ENCODE measurements at places on chromosomes 7 and 10. TPM values are rescaled to one million over a fixed set of nuclear protein-coding genes. Genes with fewer than 3 reads are reported as not detected.

DNA sequence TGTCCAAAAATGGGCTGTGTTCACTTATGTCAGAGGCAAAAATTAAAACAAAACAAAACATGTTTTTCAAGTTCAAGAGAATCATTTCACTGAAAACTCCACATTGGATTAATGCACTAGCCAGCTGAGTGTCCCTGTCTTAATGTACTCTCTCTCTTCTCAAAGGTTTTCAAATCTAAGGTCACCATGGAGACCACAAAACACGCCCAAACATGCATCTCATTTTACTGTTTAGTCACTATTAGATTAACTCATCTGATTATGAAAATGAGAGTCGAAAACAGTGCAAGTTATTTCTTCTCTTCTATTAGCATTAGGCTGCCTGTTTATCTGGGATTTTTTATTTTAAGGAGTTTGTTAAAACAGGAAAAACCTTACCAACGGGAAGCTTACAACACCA is 70.8 kb upstream of the ASAH2 start:
- DNase-seq = no peak

DNA sequence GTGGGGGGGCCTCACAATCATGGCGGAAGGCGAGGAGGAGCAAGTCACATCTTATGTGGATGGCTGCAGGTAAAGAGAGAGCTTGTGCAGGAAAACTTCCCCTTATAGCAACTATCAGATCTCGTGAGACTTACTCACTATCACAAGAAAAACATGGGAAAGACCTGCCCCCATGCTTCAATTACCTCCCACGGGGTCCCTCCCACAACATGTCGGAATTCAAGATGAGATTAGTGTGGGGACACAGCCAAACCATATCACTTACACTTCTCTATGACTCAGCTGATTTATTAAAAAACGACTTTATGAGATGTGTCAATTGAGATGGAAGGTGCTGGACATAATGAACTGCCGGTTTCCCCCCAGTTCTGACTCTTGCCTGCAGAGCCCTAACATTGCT is 23.8 kb upstream of the CHN2 start:
- no peak for DNase-seq

DNA sequence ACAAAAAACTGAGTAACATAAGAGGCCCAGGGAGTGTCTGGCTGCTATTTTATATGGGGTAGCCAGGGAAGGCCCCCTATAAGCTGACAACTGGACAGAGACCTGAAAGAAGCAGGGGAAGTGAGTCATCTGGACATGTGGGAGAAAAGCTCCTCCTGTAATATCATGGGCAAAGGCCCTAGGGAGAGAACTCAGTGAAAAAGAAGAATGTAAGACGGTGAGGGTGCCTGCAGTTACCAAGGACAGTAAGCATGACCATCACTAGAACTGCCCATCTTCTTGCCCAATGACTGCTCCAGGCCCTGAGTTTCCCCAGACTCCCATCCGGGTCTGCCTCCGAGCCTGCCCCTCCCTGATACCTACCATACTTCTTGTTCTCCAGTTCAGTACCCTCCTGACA is 2.3 kb downstream of the ELMO1 start:
- DNase-seq = no peak

DNA sequence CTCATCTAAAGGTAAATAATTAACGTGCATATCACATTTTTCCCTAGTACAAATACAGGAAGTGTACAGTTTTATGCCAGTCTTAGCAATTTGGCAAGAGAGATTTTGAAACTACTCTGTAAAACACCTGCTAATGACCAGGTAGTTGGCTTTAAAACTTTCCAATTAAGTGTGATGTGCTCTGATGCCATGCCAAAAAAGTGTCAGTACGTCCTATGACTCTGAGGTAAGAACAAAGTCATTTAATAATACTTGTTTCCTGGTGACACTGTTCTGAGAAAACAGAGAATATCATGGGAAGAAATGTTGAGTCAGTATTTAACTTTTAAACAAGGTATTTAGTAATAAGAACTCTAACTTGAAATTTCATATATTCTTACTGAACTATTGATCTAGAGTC is 9.6 kb downstream of the PDZD8 start:
- DNase-seq = no peak

DNA sequence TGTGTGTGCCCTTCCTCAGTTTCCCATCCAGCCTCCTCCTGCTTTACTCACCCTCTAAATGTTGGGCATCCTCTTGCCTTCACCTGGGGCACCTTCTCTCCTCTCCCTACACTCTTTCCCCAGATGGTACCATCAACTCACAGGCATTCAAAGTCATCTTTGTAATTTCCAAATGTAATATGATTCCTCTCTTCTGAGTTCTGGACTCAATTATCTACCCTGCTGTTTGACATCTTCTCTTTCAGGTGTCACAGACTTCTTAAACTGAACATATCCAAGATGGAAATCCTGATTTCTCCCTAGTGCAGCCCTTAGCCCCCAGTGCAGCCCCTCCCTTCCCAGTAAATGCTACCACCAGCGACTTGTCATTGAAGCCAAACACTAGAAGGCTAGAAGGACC is 422.8 kb downstream of the KCNMA1 start:
- no peak for DNase-seq

- DNase-seq = no peak
Measured at GRCh38 chr10:17273403-17273802, 45.4 kb downstream of the VIM start.

DNA sequence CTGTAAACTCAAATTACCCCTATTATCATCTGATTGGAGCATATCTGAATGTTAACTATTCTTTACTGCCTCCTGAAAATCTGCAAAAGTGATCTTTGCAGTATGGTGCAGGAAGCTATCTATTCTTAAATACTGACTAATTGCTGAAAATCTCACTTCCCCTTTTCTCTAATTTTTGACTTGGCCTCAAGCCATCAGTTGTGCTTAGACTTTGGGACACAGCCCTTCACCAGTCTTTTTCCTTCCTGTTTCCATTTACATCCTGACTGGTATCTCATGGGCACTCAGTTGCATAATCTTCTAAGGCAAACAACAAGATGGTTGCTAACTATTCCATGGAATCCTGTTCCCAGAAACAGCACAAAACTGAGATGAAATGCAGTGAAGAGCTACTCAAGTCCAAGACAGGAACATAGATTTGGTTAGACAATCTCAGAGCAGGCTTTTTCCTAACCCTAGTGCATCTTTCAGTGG is 228.5 kb downstream of the SORCS1 start:
- DNase-seq = no peak

GRCh38 chr7:50371551-50372021 is 67.1 kb downstream of the IKZF1 start:
- no peak for DNase-seq

GRCh38 chr10:49830846-49831245 is 68.7 kb upstream of the OGDHL start:
- DNase-seq = no peak

- no peak for DNase-seq
Measured at GRCh38 chr7:142563470-142563869, 185.8 kb upstream of the PRSS1 start.

DNA sequence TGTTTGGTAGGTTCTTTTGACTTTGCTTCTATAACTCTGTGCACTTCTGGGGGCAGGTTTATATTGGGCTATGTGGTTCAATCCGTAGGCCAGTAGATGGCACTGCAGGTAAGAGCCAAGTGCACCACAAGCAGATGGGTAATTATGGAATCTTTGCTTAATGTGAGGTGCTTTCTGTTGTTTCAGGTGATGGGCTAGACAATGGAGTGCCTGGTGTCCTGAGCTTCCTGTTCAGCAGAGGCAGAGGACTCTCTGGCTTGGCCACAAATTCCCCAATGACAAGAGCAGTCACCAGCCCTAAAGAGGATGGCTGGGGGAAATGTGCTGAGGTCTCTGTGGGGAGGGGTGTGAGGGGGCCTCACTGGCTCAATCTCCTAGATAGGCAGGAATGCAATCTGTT is 455.0 kb downstream of the CCSER2 start:
- DNase-seq = no peak

GRCh38 chr7:51023547-51023946 is 240.9 kb upstream of the GRB10 start:
- DNase-seq = no peak

DNA sequence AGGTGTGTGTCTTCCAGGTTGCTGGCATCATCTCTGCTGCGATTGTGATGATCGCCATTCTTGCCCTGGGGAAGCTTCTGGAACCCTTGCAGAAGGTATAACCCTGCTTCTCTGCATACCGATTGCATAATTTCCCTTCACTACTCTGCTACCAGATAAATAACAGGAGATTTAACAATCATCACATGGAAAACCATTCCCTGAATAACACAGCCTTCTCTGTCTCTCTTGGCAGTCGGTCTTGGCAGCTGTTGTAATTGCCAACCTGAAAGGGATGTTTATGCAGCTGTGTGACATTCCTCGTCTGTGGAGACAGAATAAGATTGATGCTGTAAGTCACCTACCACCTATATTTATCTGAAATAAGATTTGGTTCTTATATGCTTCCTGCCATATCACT is 33.8 kb downstream of the SLC26A4 start:
- DNase-seq = no peak

- peak; percentile 66 for DNase-seq
Measured at GRCh38 chr7:134140889-134141867, 14.0 kb downstream of the LRGUK start.

- DNase-seq = no peak
Measured at GRCh38 chr10:117991701-117992100, 55.0 kb downstream of the RAB11FIP2 start.

DNA sequence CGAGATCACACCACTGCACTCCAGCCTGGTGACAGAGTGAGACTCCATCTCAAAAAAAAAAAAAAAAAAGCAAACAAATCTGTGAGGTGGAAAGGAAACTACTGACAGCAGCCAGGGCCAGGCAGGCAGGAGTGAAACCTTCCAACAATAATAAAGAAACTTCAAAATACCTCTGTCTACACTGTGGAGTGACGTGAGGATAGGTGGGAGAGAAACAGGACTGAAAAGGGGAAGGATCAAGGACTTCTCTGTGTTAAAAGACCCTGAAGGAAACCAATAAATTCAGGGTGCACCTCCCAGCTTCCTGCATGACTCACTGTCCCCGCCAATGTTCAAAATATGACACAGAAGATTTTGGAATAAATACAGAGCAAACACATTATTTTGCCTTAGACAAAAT is 82.9 kb downstream of the KIAA1549 start:
- DNase-seq = no peak

- no peak for DNase-seq
Measured at GRCh38 chr7:74584160-74584954, 73.2 kb upstream of the GTF2I start.

- DNase-seq = no peak
Measured at GRCh38 chr10:24683554-24683953, 40.1 kb downstream of the ARHGAP21 start.

DNA sequence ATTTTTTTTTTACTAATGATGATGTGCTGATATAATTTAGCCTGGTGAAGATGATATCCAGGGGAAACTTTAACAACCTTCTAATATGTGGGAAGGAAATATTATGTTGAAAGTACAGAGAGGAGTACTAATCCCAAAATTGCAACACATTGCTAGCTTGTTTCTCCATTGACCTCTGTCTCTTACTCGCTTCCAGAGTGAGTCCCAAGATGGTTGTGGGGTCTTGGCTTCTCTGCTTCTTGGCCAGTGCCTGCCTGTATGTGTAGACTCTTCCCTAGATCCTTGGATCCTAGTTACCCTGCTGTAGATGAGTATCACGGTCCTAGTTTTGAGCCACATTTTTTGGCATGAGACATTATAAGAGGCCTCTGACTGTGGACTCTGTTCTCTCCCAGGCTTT is 17.5 kb downstream of the BMPER start:
- DNase-seq = no peak

DNA sequence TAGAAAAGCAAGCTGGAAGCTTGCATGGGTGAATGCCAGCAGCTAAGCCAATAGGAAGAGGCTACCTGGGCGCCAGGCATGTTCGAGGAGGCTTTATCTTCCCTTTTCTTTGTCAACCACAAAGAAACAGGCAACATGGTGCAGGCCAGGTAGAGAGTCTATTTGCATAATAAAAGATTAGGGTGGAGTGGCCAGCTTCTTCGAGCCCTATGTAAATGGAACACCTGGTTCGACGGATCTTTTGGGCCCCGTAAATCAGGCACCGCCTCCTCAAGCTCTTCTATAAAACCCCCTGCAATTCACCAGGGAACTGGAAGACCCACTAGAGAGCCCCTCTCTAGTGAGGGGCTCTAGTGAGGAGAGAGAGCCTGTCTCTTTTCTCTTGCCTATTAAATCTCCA is 1106.2 kb upstream of the CELF2 start:
- no peak for DNase-seq

DNA sequence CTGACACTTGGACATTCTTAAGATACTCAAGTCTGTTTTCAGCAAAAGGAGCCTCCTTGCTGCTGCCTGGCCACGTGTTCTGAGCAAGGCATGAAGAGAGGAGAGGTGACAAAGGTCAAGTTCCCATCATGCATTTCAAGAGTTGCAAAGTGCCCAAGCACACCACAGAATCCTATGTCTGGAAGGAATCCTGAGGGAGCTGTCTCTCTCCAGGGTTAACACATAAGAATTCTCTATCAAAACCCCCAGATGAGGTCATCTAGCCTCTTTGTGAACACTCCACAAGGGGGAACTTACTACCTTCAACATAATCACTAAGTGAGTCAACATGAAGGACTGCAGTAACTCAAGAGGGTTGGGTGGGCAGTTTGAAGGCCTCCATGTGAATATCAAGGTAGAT is 155.5 kb downstream of the RNF216 start:
- DNase-seq = no peak

DNA sequence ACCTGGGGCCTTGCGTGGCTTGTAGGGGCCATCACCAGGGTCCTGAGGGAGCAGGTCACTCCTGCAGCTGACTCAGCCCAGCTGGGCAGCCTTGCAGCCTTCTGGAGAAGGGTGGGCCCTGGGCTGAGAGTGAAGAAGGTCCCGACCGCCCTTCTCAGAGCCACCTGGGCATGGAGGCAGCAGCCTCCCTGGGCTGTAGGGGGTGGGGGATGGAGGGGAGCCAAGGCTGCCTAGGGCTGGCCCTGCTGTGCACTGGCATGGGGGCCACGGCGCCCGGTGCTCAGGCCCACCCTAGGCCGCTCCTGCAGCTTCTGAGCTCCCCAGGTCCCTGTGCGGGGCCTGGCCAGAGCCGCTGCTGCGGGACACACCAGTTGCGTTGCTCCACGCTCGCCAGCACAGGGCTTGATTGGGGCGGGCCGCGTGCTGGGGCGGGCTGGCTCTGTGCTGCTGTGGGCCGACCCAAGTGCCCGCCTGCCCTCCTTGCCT is 63.6 kb upstream of the NKX6-2 start:
- no peak for DNase-seq

GRCh38 chr7:36040679-36041078 is 112.4 kb upstream of the EEPD1 start:
- no peak for DNase-seq

Gene PRLHR
- total RNA-seq = not detected

Gene PHKG1
- total RNA-seq = 21.4 TPM

Gene CCDC172
- not detected for total RNA-seq

Gene AP3M1
- total RNA-seq = 30.6 TPM

Gene LIPJ
- total RNA-seq = not detected

Gene NPS
- not detected for total RNA-seq

Gene CALHM3
- not detected for total RNA-seq

Gene CCT6A
- total RNA-seq = 67.6 TPM

Gene TMEM236
- 0.66 TPM for total RNA-seq

Gene SLC25A13
- total RNA-seq = 9.1 TPM

Measured in left ventricle myocardium inferior (tissue), 1 donor.